ENCODE measurements at places on chromosomes 12 and 14.

GRCh38 chr12:6951551-6952120 lies 480 bp downstream of the PTPN6 start:
- no peak for DNase-seq

DNA sequence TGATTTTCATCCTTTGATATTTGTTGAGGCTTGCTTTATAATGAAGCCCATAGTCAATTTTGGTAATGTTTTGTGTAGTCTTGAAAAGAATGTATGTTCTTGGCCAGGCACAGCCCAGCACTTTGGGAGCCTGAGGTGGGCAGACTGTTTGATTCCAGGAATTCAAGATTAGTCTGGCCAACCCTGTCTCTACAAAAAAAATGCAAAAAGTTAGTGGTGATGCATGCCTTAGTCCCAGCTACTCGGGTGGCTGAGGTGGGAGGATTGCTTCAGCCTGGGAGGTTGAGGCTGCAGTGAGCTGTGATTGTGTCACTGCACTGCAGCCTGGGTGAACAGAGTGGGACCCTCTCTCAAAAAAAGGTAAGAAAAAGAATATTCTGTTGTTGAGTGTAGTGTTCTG lies 10.8 kb downstream of the ETNK1 start:
- no peak for DNase-seq

DNA sequence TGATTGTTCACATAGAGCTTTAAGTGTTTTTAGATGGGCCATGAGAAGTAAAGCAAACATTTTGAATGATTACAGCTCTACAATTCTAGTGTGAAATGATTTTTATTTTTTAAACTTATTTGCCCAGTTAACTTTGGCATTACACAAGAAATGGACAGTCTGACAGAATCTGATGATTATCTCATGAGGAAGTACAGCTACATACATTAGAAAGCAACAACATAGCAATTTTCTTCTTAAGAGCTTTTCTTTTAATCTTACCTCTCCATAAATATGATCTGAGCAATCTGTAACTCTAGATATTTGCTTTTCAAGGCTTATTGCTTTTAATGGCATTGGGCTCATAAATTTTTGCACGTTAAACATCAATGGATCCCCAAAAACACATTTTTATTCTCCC lies 26.5 kb upstream of the PPP1R12A start:
- DNase-seq: no peak

DNA sequence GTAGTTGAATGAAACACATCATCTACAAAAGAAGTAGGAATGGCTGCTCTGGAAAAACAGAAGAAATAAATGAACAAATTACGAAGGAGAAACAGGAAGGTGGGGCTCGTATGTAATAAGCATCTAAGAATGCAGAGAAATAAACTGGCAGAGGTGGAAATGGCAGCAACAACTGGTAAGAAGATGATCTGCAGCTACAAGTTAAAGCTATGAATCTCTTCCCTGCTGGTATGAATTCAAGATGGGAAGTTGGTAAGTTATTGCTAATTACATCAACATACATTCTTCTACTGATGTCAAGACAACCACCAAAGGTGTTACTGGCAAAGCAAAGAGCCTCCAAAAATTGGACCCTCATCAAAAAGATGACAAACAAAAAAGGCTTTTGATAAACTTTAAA lies 59.8 kb downstream of the HECTD4 start:
- no peak for DNase-seq

GRCh38 chr12:94109160-94109559 lies 39.2 kb upstream of the PLXNC1 start:
- DNase-seq: no peak

GRCh38 chr12:57138526-57139272 lies 8.7 kb downstream of the LRP1-AS start:
- DNase-seq: no peak

DNA sequence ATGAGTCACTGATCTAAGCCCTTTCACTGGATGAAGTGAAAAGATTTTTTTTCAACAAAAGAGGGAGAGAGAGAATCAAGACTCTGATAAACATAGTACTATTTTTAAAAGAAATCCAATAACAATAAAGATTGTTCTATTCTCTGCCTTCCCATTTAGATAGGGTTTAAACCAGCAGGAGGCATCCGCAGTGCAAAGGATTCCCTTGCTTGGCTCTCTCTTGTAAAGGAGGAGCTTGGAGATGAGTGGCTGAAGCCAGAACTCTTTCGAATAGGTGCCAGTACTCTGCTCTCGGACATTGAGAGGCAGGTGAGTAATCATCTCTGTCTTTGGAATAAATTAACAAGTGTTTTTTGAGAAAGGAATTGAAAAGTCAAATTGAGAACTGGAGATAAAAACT lies 124.9 kb downstream of the DERA start:
- DNase-seq: no peak

GRCh38 chr12:2853626-2854025 lies 3.2 kb downstream of the TEX52 start:
- no peak for DNase-seq

DNA sequence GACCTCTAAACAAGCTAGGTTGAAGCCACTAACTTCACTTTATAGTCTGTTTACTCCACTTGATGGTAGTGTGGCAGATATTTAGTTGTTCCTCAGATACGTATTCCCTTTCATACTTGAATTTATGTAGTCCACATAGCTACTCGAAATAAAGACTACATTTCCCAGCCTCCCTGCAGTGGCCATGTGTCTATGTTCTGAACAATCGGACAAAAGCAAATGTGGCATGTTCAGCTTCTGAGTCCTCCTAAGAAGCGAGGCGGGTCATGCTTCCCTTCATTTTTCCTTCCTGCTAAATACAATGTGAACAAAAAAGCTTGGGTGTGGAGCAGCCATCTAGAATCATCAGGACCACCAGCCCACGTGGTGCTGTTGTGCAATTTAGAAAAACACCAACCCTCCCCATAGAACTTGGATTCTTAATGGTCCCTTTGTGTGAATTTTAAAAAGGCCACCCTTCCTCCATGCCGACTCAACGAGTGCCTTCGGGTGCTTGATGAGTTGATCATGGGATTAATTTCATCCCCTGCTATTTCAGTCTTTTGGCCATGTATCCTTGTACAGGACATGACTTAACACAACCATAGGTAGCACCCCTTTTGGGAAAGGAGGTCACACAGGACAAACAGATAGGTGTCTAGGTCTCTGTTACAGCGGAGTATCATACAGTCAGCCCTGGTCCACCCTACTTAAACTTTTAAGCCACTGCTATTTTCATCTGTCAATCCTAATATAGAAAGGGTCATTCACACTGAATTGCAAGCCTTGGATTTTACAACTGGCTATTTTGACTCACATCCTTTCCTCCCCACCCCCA lies 60.7 kb downstream of the ZFC3H1 start:
- no peak for DNase-seq

DNA sequence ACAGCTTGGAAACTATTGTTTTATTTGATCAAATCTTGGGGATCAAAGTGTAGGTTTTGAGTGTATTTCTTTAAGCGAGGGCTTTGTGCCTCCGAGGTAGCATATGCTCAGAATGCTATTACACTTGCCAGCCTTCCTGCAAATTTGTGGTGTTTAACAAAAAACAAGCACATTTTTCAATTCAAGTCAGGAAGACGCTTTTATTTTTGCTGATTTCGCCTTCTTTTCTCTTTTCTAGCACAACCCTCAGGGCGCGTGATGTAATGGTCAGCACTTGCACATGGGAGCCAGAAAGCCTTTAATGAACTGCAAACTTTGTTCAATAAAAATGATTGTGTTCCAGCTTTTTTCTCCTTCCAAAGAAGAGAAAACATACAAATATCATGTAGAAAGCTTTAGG lies 466.5 kb downstream of the PRKD1 start:
- DNase-seq: no peak

DNA sequence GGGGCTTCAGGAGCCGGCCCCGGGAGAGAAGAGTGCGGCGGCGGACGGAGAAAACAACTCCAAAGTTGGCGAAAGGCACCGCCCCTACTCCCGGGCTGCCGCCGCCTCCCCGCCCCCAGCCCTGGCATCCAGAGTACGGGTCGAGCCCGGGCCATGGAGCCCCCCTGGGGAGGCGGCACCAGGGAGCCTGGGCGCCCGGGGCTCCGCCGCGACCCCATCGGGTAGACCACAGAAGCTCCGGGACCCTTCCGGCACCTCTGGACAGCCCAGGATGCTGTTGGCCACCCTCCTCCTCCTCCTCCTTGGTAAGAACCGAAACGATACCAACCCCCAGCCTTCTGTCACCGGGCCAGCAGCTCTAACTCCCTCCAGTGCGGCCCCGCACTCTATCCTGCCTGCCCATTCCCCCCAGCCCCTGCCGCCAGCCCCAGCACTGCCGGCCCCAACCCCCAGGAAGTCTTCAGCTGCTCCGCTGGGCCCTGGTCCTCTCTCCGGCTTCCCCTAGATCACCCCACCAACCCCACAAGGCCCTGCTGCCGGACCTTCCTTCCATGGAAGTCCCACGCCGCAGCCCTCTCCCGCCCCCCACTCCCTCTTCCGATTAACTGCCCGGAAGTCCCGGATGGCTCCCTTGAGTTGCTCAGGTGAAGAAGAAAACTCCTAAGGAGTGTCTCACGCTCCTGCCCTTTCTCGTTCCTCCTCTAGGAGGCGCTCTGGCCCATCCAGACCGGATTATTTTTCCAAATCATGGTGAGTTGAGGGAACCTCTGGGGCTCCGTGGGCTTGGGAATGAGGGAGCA lies 693 bp downstream of the LRP10 start:
- no peak for DNase-seq

- DNase-seq: no peak
Observed at GRCh38 chr12:54555670-54556257, 6.4 kb downstream of the PDE1B start.

DNA sequence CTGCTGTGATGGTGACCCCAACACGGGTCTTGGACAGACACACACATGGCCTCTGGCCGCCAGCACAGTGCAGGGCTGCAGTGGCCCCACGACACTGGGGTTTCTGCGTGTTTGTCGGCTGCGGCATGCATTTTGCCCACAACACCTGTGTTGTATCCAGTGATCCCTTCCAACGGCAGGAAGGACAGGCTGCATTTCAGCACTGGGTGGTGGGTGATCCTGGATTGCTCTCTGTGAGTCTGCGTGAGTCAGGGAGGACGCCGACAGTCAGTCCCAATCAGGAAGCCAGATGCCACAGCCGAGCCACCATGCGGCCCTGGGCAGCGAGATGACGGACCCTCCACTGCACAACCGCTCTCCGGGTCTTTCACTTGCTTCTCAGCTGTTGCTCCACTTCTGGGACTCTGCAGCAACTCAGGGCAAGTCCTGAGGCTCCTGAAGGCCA lies 20.6 kb downstream of the LRTM2 start:
- no peak for DNase-seq

DNA sequence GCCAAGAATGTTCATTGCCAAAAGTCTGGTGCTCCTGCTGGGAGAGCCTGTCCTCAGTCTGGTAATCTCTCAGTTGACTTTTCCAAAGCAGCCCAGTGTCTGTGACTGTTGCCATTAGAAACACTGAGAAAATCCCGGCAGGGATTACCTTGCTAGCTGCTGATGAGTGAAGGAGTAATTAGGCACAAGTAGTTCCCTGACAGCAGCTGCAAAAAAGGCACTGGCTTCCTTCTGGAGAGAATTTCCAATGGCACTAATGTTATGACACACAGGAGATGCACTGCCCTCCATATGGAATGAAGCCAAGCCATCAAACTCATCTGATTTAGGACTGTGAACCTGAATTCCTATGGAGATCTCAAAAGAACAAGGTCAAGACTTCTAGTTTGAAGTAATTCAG lies 1321.2 kb upstream of the SEL1L start:
- no peak for DNase-seq

DNA sequence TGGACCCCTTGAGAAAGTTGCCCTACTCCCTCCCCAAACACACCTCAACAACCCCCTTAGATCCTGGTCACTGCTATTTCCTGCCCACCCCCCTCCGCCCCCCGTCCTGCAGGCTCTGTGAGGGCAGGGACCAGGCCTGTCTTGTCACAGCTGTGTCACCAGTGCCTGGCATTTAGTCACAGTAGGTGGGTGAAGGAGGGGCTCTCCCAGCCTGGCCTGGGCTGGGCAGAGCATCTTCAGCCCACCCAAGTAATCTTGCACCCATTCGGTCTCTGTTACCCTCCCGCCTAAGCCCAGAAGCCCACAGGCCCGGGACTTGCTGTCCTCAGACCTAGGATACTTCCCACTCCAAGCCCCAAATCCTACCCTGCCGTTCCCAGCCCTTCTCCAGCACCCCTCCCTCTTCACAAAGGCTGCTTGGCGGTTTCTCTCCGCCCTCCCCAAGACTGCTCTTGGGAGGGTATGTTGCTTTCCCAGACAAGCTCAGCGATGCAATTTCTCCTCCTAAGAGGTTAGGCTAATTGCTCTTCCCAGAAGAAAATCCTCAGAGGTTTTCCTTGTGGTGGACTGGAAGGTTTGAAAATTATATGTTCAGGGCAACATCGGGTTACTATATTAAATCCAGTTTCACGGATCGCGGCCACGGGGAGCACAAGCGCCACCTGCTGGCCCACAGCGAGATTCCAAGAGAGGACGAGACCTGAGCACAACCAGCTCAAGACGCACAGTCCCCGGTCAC lies 50.8 kb upstream of the ZFP36L1 start:
- DNase-seq: no peak

DNA sequence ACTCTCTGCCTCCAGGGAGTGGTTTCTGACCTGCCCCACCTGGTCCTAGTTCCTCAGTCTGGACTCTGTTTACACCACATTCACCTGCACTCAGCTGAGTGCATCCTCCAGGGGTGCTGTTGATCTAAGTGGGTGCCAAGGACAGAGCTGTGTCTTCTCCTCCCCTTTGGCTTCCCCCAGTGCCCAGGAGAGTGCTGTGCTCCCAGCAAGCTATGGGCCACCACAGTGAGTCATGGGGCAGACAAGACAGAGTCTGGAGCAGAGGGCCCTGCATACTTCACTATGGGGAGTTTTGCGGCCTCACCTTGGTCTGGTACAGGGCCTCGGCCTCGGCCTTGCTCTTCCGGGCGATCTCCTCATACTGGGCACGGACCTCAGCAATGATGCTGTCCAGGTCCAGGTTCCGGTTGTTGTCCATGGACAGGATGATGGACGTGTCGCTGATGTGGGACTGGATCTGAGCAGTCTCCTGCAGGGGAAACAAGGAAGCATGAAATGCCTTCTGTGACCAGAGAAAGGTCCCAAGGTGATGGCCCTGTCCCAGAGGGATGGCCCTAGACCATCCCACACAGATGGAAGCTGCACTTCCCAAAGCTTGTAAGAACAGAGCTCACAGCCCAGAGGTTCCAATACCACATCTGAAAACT lies 4.9 kb downstream of the KRT73 start:
- no peak for DNase-seq

DNA sequence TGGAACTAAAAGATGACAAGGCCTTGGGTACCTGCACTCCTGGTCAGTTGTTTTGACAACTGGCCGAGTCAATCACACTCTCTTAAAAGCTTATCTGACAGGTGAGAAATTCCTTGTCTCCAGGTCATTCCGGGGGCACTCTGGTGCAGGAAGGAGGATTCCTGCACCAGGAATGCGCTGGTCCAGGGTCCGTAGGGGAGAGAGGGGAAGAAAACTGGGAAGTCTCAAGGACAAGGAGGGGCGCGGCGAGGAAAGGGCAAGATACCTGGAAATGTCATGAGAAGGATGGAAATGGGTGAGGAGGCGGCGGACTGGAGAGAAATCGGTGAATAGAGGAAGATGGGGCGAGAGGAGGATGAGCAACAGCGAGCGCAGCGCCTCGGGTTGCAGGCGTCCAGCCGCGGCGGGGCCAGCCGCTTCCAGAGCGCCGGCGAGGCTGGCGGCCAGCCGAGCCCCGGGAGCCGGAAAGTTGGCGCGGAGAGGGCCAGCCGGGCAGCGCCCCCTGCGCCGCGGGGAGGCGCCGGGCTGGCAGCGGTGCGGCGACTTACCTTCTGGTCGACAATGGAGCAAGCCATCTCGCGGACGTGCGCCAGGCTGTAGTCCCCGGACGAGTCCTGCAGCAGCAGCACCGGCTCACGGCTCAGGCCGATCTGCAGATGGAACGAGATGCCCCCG lies 809 bp downstream of the PRKD1 start:
- no peak for DNase-seq

GRCh38 chr12:109738209-109738608 lies 24.6 kb downstream of the FAM222A start:
- no peak for DNase-seq
